ENCODE measurements at places on chromosomes 7 and 10. TPM values are rescaled to one million over a fixed set of nuclear protein-coding genes. Genes with fewer than 3 reads are reported as not detected.

GNAT3 gene
- total RNA-seq = not detected

COA1 gene
- total RNA-seq = 40.5 TPM

JCAD gene
- 21.0 TPM for total RNA-seq

SEMA3C gene
- total RNA-seq = 115 TPM

ZMIZ1 gene
- 68.1 TPM for total RNA-seq

AGBL3 gene
- total RNA-seq = 5.6 TPM

UNC5B gene
- total RNA-seq = 2.2 TPM

ZNF488 gene
- total RNA-seq = 0.12 TPM

GNB2 gene
- total RNA-seq = 124 TPM

SSC4D gene
- total RNA-seq = 1.4 TPM

ANKRD30A gene
- not detected for total RNA-seq

GPR141 gene
- not detected for total RNA-seq

C7orf57 gene
- not detected for total RNA-seq

OR2A1 gene
- total RNA-seq = not detected

MSMB gene
- not detected for total RNA-seq

Data from gastroesophageal sphincter (tissue), 4 donors.